ENCODE measurements at places on chromosomes 3 and 15.
A peak's percentile ranks its signal among the peaks of the same experiment; 100 is the strongest.

GRCh38 chr3:186339180-186339918 is 22.7 kb downstream of the DGKG start:
- no peak for DNase-seq

DNA sequence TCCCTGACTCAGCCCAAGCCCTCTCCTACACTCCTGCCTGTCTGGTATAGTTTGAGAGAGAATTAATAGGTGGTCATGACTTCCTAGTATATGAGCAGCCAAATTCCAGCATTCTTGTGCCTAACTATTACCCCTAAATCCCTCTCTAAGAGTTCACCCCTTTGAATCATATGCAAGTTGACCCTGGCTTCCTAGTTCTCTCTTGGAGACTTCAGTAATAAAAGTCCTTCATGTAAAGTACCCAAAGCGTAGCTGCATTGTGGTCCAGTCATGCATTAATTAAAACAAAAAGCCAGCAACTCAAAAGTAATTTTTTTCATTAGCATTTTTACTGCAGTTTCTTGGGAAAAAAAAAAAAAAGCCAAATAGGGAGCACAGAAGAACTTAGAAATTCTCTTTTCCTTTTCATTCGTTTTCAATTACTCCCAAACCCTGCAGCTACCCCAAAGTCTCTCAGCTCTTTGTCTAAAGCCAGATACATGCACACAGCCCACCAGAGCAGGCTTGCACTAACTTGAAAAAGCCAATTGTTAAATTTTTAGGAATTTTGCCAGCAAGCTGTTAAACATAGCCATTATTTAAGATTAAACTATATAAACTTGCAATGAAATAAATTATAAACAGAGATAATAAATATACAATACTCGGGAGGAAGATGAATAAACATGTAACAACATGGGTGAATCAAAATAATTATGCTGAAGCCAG is 50.1 kb upstream of the STT3B start:
- DNase-seq, result no peak

- DNase-seq, result no peak
Measured at GRCh38 chr15:94008104-94009074, 223.0 kb upstream of the MCTP2 start.

DNA sequence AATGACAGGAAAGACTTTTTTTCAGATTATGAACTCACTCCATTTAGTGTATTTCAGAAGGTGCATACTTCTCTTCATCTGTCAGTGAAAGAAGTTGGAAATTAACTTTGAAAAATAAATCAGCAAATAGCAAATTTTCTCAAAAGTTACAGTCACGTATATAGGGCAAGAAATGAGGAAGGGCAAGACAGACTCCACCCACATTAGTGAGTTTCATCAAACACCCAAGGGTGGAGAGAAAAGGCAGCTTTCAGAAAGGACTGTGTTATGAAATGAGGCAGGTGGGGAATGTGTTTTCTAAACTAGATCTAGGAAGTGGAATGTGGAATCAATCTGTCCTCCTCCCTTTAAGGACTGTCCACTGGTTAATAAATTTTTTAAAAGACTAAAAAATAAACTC is 2.9 kb downstream of the SLC22A13 start:
- no peak for DNase-seq

GRCh38 chr3:112365636-112366035 is 32.7 kb downstream of the CD200 start:
- DNase-seq, result no peak

- DNase-seq, result no peak
Measured at GRCh38 chr3:108159105-108159504, 63.1 kb downstream of the IFT57 start.

GRCh38 chr15:101615414-101615985 is 36.7 kb downstream of the TM2D3 start:
- DNase-seq, result no peak

DNA sequence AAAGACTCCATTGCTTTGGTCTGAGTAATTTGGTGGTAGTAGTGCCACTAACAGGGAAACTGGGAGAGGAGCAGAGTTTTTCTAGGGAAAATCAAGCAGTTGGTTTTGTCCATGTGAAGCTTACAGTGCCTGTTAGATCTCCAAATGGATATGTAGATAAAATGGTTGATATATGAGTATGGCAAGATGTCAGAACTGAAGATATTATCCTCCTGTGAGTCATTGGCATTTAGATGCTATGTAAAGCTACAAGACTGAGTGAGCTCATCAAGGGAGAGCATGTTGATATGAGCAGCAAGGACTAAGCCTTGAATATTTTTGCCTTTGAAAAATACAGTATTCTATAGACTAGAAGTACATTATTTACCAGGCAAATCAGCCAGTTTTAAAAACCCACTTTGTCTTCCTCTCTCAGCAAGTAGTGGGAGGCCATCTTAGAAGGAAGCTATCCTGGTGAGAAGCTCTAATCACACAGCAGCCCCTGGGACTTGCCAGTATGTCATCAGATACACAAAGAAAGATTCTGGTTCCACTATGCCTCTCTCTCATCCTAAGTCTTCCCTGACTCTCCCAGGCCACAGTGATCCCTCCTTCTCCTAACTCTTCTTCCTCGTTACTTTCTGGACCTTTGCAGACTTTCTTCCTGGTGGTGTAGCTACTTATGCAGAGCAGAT is 77.4 kb upstream of the ANKRD28 start:
- DNase-seq, result no peak

- DNase-seq, result no peak
Measured at GRCh38 chr3:43266995-43267394, 19.3 kb upstream of the SNRK start.

GRCh38 chr15:70258369-70259027 is 160.8 kb upstream of the TLE3 start:
- DNase-seq, result peak; percentile 85

GRCh38 chr15:32936283-32936918 is 218.6 kb downstream of the GREM1 start:
- no peak for DNase-seq

GRCh38 chr3:9803494-9803893 is 6.6 kb upstream of the TTLL3 start:
- DNase-seq, result no peak

GRCh38 chr3:143132246-143132980 is 12.8 kb downstream of the CHST2 start:
- no peak for DNase-seq

GRCh38 chr15:43514241-43515057 is 3.0 kb upstream of the MAP1A start:
- peak; percentile 8 for DNase-seq

DNA sequence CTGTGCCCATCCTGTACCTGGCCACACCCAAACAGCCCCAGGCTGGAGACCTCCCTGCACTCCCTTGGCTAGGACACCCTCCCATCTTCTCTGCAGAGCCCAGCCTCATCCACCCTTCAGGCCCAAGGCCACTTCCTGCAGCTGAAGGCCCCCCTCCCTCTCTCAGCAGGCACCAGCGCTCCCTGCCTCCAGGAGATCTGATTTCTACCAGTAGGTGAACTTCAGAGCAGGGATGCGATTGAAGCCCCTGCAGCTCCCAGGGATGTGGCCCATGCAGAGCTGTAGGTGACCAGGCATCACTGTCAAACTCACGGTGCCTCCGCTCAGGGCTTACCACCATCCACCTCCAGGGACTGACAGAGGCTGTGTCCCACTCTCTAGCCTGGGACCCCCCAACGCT is 96.3 kb downstream of the NUP210 start:
- DNase-seq, result no peak

GRCh38 chr3:184760337-184761074 is 48.6 kb upstream of the MAGEF1 start:
- no peak for DNase-seq

GRCh38 chr15:88863412-88863811 is 31.9 kb downstream of the HAPLN3 start:
- DNase-seq, result no peak

GRCh38 chr15:37015451-37015850 is 84.9 kb downstream of the MEIS2 start:
- no peak for DNase-seq

DNA sequence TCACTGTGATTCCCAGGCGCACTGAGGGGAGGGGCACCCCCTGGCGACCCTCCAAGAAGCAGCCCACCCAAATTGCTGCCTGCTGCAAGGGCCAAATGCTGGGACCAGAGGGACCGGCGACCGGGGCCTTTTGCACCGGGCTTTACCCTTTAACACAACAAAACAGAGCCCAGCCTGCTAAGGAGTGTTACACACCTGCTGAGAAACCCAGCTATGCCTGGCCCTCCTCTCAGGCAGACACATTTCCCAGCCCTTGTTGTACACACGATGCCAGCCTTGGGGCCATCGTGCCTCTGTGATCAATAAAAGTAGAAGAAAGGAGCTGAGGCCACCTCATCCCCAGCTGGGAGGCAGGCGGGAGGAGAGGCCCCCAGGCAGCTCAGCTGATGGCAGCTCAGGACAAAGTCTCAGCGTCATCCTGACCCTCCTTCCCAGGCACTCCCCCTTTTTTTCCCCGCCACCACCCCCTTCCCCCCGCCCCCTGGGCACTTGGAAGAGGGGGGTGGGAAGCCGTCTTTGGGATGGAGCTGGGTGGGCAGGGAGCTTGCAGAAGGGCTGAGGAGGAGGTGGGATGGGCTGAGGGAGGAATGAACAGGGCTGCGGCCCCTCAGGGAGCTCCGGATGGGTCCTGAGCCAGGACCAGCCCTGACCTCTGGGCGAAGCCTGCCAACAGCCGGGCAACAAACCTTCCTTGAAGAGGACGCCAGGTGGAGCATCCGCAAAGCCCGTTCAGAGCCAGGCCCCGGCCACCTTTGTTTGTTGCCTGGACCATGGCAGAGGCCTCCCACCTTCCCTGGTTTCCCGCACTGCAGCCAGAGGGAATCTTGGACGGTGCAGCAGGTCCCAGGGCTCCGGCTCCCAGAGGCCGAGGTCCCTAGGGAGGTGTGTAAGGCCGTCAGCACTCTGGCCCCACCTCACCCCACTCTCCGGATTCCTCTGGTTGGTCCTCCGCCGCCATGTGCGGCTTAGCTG is 45.9 kb upstream of the SEC61A1 start:
- no peak for DNase-seq

DNA sequence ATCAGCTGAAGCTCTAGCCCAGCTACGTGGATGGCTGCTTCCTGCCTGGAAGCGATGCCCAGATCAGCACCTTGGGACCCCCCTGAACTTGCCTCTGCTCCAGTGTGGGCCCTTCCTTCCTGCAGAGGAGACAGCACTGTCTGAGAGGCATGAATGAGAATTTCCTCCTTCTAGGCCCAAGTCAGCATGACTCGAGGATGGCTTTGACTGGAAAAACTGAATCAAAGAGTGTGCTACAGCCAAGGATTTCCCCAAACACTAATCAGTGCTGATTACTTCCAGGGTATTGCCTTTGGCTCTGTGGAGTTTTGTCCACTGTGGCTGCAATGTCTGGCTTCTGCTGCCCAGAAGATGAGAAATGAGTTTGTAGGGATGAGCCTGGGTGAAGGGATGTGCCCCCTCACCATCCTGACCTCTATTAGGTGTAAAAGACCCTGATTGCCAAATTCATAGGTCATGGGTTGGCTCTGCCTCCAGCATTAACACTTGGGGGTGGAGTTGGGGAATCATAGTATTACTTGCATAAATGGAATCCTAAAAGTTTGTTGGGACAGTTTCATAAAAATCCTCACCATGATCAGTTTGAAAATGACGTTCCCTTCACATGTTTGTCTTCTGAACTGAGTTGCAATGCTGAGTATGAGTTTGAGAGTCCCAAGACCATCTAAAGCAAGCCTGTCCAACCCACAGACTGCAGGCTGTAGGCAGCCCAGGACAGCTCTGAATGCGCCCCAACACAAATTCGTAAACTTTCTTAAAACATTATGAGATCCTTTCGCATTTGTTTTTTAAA is 36.7 kb downstream of the FLNB start:
- no peak for DNase-seq

DNA sequence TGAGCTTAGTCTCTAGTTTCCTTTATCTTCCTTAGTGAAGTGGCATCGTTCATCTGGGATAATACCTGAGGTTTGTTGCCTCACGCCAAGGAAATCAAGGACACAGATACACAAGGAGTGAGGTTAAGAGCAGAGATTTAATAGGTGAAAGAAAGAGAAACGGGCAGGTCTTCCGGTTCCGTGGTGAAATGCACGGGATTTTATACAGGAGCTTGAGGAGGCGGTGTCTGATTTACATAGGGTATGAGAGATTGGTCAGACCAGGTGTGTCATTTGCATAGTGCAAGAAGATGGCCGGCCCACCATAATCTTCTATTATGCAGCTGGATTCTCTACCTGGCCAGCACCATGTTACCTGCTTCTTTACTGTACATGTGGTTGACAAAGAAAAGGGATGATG is 17.2 kb downstream of the ARRDC4 start:
- no peak for DNase-seq

GRCh38 chr3:142857056-142857455 is 31.8 kb downstream of the PCOLCE2 start:
- DNase-seq, result no peak

DNA sequence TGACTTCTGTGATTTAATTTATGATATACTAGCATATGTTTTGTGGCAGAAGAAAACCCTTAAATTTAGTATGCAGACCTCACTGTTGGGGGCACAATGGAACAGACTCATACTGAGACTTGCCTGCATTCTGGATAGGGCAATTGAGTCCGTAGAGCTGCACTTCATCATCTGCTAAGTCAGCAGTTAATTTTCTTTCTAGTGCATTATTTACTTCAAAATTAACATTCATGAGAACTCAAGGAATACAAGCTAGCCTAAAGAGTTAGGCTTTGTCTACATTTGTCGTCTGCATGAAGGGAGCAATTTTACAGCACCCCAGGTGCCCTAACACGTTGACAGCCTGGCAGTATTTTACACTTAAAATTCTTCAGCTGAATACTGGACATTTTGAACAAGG is 345.5 kb downstream of the CHL1 start:
- DNase-seq, result no peak

DNA sequence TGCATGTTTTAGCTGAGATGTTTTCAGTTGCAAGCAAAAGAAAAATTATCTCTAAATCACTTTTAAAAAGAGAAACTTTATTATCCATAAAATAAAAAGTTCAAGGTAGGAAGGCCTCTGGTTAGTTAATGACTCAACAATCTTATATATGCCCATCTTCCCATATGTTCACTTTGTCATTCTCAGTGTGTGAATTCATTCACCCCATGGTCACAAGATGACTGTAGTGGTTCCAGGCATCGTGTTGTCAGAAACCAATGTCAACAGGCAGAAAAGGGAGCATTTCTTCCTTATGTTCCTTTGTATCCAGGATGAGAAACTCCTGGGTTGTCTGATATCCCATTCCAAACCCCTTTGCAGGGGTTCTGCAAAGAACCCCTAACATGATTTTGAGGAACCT is 119.9 kb upstream of the RAP2B start:
- no peak for DNase-seq
